ENCODE measurements at places on chromosomes 2 and 18.

DNA sequence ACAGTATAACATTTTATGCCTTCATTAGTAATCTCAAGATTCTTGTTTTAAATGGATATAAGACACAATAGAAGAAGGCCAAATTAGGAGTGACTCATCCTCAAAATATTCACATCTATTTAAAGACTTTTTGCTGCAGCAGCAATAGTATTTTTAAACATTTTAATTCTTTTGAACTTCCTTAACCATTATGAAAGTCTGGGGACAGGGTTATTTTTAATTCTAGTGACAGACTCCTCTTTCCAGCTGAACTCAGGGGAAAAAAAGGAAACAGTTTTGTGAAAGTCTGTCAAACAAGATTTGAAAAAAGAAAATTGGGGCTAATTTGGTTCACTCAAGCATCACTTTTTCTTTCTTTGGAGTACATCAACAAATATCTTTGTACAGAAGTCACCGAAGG, 541.8 kb downstream of the NUP35 start:
- DNase-seq = no peak

DNA sequence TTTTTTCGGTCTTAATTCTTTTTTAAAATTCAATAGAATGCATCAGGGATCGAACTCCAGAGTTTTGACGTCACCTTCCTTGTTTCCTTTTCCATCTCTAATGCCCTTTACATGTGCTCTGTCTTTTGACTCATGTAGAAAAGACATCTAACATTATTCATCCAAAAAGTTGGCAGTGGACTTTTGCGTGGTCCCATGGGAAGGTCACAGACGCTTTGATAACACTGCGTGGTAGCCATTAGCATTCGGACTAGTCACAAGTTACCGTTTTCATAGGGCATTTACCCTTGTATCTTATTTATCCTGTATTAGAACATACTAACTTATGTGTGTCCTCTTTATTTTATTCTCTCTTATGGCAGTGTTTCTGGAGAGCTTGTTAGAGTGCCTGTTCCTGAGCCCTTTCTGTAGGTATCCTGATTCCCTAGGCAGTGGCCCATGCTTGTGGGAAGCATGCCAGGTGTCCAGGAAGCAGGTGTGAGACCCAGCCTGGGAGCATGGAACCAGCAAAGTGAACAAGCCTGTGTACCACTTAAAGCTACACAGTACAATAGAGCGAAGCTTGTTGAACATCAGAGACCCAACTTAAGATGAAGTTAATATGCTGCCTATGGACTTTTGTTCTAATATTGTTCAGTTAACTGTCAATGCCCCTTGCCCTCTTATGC, 73.6 kb upstream of the RBM44 start:
- DNase-seq = no peak

DNA sequence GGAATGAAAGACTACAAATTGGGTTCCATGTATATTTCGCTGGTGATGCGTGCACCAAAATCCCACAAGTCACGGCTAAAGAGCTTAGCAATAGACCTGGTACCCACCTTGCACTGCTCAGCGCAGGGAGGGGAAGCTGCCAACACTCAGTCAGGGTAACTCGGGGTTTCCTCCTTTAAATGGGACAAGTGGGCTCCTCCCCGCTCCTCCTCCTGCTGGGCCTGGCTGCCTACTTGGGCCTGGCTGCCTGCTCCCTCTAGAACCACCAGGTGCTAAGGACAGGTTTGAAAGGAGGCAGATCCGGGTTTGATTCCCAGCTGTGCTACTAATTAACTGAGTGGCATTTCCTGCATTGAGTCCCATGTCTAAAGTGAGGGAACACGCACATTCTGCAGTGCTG, 23.4 kb downstream of the MYO7B start:
- DNase-seq = peak; percentile 38

DNA sequence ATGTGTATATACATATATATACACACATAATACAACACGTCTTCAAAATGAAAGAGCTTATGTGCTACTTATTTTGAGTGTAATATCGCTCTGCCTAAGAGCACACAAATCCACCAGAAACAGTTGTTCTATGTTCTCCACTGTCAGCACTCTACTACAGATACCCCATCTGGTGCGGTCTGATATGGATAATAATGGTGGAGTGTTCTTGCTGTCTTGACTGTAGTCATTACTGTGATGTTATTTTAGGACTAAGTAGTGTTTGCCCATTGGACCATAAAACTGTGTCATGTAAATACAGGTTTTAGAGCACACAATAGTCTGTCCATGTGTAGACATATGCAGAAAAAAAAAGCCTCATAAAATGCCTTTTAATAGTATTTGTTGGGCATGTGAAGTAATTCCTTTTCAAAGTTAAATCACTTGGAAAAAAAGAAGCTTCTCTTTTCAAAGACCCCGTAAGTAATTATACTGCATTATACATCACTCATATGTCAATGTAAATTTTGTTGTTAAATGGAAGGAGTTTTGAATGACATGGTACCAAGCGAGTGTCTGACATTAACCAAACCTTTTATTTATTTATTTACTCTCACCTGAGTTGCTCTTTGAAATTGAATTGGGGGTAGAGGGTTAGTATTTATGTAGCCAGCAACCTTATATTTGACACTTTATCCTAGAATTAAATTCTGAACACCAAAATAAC, 1249.2 kb upstream of the ZEB2 start:
- no peak for DNase-seq

Data from ascending aorta (tissue), 2 donors.